ENCODE measurements at places on chromosomes 2 and 18.

DNA sequence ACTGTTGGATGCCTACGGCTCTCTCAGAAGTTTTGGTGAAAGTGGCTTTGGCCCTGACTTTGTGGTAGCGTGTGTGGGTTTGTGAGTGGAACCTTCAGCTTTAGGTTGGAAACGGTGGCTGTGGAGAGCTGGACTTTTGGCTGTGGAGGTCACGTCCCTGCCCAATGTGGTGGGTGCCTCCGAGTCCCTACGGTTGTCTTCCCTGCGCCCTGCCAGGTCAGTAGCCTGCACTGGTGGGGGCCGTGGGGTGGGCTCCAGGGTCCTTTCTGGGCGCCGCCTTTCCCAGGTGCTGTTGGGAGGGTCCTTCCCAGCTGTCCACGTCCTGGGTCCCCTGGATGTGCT, 11.1 kb downstream of the COLEC11 start:
- no peak for DNase-seq

DNA sequence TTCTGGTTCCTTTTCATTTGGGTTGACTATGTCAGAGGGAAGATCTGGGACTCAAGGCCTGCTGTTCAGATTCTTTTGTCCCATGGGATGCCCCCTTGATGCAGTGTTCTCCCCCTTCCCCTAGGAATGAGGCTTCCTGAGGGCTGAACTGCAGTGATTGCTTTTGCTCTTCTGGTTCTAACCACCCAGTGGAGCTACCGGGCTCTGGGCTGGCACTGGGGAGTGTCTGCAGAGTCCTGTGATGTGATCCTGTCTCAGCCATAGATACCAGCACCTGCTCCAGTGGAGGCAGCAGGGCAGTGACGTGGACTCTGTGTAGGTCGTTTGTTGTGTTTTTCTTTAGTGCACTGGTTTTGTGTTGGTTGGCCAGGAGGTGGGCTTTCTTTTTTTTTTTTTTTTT, 32.1 kb upstream of the RHOB start:
- DNase-seq, result no peak

- DNase-seq, result no peak
Measured at GRCh38 chr2:108124736-108125495, 114.9 kb upstream of the SULT1C3 start.

- DNase-seq, result no peak
Measured at GRCh38 chr2:226227341-226227740, 572.3 kb downstream of the IRS1 start.

DNA sequence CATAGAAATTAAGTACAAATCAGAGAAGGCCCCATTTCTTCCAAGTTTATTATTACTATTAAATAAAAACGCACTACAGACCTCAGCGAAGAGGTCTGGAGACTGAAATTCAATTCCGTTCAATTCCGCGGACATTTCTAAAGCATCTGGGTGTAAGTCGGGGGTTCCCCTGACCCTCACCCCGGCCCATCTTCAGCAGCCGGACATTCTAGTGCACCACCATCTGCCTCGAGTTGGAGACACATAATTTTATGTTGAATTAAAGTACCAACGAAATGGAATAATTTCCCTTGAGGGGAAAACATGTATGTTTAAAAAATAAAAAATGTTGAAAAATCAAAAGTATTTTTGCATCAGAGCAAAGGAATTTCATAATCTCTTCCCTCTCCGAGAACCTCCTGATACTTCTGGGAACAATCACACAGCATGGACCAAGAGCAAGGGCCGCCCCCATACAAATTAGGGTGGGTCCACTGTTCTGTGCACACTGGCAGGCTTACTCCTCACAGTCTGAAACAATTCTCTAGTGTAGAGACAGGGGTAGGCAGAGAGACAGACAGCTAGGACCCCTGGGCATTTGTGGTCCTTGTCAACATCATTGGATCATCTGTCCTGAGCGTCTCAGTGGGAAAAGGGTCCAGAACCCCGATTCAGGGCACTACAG, 29.3 kb downstream of the MBP start:
- DNase-seq, result no peak

- DNase-seq, result no peak
Measured at GRCh38 chr18:70256184-70256583, 32.7 kb upstream of the SOCS6 start.

DNA sequence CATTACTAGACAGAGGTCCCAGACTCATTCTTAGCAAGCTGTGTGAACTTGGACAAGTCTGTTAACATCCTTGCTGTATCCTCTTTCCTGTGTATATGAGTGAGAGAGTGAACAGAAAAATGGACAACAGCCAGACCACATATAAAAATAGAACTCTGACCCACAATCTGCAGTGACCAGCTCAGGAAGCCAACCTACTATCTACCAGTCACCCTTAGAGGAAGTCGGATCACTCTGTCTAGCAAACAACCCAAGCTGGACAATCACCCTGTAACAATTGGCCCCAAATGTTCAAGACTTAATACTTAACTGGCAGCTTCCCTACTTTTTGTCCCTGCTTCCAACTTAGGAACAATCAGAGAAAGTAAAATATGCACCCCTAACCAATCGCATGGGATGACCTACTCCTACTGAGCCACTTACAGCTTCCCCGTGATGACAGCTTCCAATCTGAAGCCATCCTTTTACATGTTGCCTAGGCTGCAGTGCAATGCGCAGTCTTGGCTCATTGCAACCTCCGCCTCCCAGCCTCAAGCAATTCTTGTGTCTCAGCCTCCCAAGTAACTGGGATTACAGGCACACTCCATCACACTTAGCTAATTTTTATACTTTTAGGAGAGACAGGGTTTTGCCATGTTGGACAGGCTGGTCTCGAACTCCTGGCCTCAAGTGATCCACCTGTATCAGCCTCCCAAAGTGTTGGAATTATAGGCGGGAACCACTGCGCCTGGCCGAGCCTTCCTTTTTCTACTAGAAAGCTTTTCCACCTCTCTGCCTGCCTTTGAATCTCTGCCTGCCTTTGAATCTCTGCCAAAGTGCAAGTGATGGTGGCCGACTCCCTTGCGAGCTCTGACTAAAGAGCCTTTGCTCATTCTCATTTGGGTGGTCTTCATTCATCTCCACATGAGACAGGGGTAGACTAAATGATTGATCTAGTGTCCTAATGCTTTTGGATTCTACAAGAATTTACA, 158.3 kb upstream of the NDUFV2 start:
- no peak for DNase-seq

GRCh38 chr18:12645254-12645653, 12.7 kb downstream of the SPIRE1 start:
- DNase-seq, result no peak

DNA sequence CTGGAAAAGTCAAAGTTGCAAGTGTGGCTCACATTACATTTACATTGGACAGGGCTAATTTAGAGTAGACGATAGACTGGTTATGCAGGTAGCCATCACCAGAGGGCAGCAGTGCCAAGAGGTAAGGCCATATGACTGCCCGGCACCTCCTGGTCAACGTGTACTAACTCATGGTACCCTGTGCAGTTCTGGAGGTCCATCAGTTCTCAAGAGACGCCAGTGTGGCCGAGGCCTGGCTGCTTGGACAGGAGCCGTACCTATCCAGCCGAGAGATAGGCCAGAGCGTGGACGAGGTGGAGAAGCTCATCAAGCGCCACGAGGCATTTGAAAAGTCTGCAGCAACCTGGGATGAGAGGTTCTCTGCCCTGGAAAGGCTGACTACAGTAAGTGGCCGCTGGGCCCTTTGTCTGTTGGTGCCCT, 65.8 kb upstream of the EML6 start:
- DNase-seq, result no peak

- DNase-seq, result no peak
Measured at GRCh38 chr2:233663911-233664310, 7.8 kb upstream of the UGT1A9 start.

- no peak for DNase-seq
Measured at GRCh38 chr2:128597121-128597762, 278.6 kb upstream of the HS6ST1 start.

DNA sequence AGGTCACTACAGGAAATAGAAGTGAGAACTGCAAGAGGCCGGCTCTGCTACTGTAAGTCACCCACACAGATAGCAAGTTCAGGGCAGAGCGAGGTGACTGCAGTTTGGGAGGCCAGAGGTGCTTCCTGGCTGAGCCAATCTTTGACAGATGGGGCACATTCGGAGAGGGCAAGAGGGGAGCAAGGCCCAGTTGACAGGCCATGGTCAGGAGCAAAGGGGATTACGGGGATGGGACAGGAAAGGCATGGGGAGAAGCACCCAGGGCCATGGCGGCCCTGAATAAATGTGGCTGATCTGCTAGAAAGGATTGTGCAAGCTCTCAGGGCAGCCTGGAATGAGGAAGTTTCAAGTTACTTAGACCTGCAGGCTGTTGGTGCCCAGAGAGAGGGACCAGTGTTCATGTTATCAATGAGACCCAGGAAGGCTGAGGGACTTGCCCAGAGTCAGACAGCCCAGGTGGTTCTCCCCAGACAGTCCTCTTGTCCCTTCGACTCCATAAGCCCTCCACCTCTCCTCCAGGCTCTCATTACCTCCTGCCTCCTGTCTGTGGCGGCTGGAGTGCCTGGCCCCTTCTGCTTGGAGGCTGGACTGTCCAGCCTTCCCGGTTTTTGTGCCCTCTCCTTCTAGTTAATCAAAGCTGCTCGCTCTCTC, 123.3 kb downstream of the CTIF start:
- DNase-seq, result no peak

GRCh38 chr2:10347562-10347948, 44.9 kb downstream of the HPCAL1 start:
- DNase-seq, result no peak

GRCh38 chr2:111622859-111623258, 261.1 kb downstream of the ANAPC1 start:
- no peak for DNase-seq

GRCh38 chr18:34772887-34773286, 62.8 kb downstream of the DTNA start:
- no peak for DNase-seq
